ENCODE measurements at places on chromosomes 7 and 10.
A peak's percentile ranks its signal among the peaks of the same experiment; 100 is the strongest.

GRCh38 chr10:4755286-4755989 lies 70.6 kb upstream of the AKR1E2 start:
- no peak for DNase-seq

GRCh38 chr7:22681312-22681711 lies 45.7 kb upstream of the IL6 start:
- no peak for DNase-seq

- no peak for DNase-seq
Observed at GRCh38 chr7:96219378-96220130, 102.3 kb downstream of the SLC25A13 start.

DNA sequence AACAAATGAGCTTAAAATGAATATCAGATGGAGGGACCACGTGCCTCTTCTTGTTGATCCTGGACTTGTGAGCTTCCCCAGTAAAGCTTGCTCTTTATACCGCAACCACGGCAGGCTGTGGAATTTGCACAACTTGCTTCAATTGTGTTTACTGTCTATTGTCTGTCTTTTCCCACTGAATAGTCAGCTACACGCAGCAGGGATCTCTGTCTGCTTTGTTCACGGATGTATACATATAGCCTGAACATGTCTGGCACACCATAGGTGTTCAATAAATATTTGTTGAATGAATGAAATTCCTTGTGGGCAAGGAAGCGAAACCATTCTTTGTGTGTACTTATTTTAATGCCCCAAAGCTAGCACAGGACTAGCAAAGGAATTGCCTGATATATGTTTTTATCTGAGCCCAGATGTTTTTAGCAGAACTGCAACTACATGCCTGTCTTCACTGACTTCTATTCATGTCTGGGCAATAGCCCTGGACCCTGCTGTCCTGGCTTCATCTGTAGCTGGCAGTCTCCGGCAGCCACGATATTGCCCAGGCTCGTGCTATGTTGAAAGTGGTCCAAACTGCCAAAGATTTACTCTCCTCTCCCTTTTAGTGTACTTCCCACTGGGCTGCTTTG lies 29.9 kb upstream of the IFRD1 start:
- no peak for DNase-seq

GRCh38 chr7:36600869-36601530 lies 123.3 kb downstream of the AOAH start:
- no peak for DNase-seq

DNA sequence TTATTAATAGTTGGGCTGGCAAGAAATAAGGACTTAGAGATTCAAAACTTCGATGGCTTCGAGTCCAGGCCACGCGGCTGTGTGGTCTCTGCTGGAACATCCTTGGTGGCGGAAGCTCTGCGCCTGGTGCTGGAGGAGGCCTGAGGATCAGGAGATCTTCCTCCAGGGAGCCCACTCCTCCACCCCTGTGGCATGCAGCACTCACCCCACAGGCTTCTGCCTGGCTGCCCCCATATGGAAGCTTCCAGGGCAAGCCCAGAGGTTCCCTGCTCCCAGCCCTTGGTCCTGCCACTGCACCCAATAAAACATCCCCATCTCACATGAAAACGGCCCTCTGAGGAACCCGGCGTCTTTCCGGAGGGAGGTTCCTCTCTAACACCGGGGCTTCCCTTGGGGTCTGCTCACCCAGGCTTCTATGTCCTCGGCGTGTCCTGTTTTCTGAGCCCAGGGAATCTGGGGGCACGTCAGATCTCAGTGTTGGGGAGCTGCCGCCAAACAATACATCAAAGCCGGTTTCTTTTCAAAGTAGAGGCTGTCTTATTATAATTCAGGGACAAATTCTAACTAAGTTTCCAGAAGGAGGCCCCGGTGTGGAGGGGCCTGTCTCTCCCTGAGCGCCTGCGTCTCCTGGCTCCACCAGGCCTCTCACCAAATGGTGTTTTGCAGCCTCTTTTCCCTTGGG lies 32.4 kb downstream of the CALML3 start:
- peak; percentile 39 for DNase-seq

GRCh38 chr10:7084280-7085005 lies 326.4 kb downstream of the SFMBT2 start:
- no peak for DNase-seq

- no peak for DNase-seq
Observed at GRCh38 chr10:79927111-79927828, 21.6 kb downstream of the SFTPD start.

DNA sequence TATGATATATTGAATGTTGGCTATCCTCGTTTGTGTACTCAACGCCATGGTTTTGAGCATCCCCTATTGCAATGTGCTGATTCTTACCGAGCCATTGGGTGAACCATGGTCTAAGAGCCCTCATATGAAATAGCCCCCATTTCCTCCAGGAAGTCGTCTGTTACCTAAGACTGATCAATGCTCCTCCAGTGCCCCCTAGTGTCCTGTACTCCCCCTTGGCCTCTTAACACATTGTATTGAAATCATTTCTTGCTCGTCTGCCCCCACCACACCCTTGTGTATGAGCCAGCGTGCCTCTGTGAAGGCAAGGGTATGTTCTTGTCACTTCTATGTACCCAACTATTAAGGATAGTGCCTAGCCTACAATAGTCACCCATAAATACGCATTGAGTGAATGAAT lies 11.2 kb upstream of the SLC35B4 start:
- no peak for DNase-seq

DNA sequence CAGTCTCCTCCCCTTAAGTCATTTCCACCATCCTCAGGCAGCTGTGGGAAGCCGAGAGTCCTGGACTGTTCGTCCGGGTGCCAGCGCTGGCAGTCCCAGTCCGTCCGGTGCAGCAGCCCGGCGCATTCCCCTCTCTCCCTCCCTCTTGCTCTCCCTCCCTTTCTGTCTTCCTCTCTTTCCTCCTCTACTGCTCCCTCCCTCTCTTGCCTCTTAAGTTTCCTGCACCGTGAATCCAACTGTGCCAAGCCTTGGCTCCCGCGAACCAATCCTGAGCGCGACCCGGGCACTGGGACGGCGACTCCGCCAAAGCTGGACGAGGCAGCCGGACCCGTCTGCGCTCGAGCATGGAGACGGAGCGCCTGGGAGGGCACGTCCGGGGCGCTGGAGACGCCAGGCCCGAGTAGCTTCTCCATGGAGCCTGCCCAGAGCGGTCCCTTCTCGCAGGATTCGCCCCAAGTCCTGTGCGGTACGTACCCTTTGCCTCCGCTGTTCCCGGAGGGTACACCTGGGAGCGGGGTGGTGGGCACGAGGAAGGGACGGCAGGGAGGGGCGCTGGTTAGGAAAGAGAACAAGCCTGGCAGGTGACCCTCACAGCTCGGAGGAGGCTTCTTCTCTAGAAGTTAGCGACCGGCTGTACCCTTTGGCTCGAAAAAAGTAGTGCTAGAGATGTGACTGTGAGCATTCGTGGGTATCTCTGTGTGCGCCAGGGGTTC lies 1.0 kb downstream of the NXPH1 start:
- no peak for DNase-seq

GRCh38 chr7:123972045-123972444 lies 47.0 kb downstream of the SPAM1 start:
- DNase-seq, result no peak

- DNase-seq, result no peak
Observed at GRCh38 chr10:32379318-32379949, 32.5 kb upstream of the EPC1 start.

- no peak for DNase-seq
Observed at GRCh38 chr7:69676247-69676646, 78.0 kb downstream of the AUTS2 start.

DNA sequence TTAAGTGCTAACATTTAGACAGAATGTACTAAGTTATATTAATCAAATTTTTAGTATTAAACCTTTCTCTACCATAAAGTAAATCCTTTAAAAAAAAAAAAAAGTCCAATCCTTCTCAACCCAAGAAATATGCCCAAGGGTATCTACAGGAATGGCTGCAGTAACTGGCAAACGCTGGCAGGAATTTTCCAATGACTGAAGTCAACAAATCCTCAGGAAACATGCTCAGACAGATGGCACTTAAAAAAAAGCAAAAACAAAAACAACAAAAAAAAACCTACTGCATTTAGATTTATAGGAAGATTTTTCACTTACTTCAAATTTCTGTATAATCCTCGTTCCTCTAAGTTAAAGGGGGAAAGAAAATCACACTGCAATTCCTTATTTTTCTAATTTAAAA lies 666 bp downstream of the SVIL start:
- DNase-seq, result no peak

GRCh38 chr10:124722798-124723783 lies 21.1 kb downstream of the FAM53B start:
- DNase-seq, result no peak

GRCh38 chr10:70722820-70723424 lies 50.6 kb downstream of the ADAMTS14 start:
- DNase-seq, result no peak

DNA sequence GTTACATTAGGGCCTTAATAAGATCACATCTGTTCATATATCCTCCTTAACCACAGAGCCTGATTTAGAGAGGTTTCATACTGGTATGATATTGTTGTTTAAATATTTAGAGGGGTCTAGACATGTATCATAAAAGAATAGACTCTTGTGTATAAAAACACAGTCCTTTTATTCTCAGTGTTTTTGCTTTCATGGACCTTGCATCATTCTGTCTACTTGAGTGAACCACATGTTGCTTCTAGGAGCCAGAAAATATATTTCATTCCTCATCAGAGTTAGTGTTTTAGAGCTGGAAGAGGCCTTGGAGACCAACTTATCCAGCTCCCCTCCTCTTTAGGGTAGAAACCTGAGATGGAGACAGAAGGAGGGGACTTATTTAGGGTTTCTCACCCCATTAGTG lies 312.8 kb downstream of the LRMDA start:
- DNase-seq, result no peak

- no peak for DNase-seq
Observed at GRCh38 chr7:70392877-70393435, 739.0 kb upstream of the GALNT17 start.

- DNase-seq, result no peak
Observed at GRCh38 chr7:114627231-114627630, 212.6 kb downstream of the FOXP2 start.

- no peak for DNase-seq
Observed at GRCh38 chr10:128300290-128300824, 174.1 kb upstream of the MKI67 start.

GRCh38 chr10:124105594-124105993 lies 12.2 kb upstream of the CHST15 start:
- no peak for DNase-seq

DNA sequence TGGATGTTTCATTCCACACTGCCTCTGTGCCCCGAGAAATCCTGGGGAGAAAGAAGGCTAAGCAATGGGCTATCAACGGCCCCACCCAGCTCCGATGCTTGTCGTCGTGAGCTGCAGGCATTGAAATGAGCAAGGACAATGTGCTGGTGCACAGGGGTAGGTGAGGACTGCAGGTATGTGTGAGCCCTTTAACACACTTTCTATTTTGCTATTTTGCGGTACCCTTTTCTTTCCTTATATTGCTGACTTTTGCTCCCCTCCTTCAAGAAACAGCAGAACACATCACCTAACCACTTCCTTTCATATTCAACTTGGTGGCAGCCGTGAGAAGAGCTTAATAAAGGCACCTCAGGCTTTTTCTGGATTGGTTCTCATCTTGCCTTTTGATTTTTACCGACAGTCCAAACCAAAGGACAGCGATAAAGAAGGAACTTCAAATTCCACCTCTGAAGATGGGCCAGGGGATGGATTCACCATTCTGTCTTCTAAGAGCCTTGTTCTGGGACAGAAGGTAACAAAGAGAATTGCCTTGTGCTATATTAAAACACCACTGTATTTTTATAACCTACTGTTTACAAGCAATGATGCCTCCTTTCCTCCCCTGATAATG lies 39.2 kb downstream of the AIFM2 start:
- no peak for DNase-seq

DNA sequence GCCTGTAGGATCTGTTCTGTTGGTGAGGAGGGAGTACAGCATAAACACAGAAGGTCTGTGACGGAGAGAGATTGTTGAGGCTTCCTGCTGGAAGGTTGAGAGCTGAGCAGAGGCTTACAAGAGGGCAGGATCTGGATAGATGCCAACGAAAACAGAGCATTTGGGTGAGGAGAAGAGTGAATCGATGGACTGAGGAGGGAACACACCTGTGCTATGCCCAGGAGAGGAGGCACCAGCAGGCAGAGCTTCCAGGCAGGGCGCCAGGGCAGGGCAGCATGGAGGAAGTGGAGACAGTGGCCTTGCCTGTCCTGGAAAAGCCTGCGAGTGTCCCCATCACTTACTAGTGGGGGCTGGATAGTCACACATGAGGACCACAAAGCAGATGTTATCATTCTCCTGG lies 282.9 kb downstream of the PAXIP1 start:
- DNase-seq, result no peak

- DNase-seq, result peak; percentile 81
Observed at GRCh38 chr7:157253850-157254249, 83.0 kb upstream of the DNAJB6 start.

- no peak for DNase-seq
Observed at GRCh38 chr7:87091487-87092066, 32.1 kb upstream of the ELAPOR2 start.

- DNase-seq, result no peak
Observed at GRCh38 chr7:28033386-28033785, 147.2 kb downstream of the JAZF1 start.

GRCh38 chr7:5622746-5623145 lies 158.7 kb downstream of the RNF216 start:
- DNase-seq, result no peak

DNA sequence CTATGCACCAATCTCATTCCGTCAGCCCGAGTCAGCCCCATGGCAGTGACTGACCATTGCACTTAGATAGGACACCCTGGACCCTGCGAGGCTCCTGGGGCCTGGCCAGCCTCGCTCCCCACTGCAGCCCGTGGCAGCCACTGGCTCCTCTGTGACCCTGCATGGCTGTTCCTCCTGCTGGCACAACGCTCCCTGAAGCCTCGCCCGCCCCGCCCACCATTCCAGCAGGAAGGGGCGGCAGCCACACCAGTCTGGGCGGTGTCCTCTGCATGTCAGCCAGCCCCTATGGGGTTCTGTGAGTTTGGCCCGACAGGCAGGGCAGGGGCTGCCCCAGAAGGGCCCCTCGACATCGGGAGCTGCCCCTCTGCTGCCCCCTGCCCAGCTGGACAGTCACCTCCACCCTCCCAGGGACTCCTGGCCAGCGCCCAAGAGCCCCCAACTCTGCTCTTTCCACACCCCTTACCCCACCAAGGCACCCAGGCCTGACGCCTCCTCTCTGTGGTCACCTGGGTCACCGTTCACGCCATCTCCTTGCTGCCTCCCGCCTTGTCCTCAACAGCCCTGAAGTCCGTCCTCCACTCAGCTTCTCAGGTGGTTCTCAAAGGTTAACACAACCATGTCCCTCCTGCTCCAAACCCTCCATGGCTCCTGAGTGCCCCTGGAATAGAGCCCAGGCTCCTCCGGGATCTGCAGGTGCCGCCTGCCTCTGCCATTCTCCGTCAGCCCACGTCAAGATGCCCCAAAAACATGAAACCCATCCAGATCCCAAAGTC lies 103.5 kb downstream of the MICALL2 start:
- no peak for DNase-seq
